GM18507 (cell line): ENCODE measurements at places on chromosomes 12 and 14.

GRCh38 chr14:20429801-20430669 is 5.9 kb downstream of the KLHL33 start:
- DNase-seq: no peak

GRCh38 chr14:103086771-103087342 is 2.8 kb downstream of the LBHD2 start:
- no peak for DNase-seq

GRCh38 chr14:51298895-51299294 is 58.8 kb downstream of the TMX1 start:
- no peak for DNase-seq

DNA sequence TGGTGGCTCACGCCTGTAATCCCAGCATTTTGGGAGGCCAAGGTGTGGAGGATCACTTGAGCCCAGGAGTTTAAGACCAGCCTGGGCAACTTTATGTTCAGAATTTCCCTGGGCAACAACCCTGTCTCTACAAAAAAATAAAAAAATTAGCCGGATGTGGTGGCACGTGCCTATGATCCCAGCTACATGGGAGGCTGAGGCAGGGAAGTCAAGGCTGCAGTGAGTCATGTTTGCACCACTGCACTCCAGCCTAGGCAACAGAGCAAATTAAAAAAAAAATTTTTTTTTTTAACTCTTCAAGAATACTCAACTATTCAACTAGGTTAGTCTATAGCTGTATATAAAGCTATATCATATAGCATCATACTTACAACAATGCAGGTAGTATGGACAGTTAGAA is 113.0 kb downstream of the RALGAPA1 start:
- no peak for DNase-seq

GRCh38 chr12:47881826-47882427 is 22.9 kb downstream of the VDR start:
- no peak for DNase-seq

DNA sequence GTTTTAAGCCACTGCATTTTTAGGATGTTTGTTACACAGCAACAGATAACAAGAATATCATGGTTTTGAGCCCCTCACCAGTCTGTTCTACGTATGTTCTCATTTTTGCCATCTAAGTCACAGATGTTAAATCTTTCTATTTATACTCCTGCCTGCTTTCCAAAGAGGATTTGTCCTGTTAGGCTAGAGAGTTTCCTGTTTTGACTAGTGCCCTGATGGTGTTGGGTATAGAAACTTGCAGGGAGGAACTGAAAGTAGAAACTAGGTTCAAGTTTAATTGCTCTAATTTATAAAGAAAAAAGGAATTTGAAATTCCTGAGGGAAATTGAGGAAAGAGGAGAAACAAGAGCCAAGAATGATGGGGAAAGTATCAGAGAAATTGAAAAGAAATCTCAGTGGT is 74.4 kb upstream of the COCH start:
- DNase-seq: no peak

GRCh38 chr12:24723759-24724158 is 225.1 kb downstream of the BCAT1 start:
- DNase-seq: no peak

DNA sequence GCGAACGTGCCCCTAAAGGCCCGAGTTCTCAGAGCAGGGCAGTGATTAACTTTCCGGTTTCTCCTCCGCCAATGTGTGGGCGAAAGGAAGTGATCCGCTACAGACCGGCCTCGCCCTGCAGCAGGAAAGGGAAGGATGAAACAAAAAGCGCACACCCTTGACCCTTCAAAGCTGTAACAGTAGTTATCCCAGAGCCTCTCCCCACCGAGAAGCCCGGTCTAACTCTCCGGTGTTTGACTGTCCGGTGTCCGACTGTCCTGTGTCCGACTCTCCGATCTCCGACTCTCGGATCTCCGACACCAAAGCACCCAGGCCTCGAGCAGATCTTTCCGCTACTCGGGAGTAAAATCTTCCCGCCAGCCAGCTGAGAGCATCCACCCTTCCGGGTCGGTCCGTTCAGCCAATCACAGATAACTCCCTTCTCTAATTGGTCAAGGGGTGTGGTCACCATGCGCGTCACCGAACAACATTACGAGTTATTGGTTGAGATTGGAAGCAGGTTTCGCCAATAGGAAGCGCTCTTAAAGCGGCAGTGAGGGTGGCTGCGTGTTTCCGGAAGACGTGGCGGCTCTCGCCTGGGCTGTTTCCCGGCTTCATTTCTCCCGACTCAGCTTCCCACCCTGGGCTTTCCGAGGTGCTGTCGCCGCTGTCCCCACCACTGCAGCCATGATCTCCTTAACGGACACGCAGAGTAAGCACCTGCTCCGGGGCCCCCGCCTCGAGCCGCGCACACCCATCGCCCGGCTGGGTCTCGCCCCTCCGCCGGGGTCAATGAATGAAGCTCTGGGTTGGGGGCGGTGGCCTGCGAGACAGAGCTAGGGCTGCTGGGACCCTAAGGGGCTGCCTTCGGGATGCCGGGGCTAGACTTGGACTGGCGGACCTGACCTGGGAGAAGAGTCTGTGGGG is at the start of the genes GOLT1B and RECQL:
Gene GOLT1B, plus strand, starts transcription at position 532 of the 906 bp plus-strand sequence. Its CDS starts 135 bp downstream, at position 667.
Gene RECQL, minus strand, starts transcription at position 378 of the 906 bp plus-strand sequence. CDS start 2,065 bp downstream, outside the sequence.
- peak; percentile 81 for DNase-seq

DNA sequence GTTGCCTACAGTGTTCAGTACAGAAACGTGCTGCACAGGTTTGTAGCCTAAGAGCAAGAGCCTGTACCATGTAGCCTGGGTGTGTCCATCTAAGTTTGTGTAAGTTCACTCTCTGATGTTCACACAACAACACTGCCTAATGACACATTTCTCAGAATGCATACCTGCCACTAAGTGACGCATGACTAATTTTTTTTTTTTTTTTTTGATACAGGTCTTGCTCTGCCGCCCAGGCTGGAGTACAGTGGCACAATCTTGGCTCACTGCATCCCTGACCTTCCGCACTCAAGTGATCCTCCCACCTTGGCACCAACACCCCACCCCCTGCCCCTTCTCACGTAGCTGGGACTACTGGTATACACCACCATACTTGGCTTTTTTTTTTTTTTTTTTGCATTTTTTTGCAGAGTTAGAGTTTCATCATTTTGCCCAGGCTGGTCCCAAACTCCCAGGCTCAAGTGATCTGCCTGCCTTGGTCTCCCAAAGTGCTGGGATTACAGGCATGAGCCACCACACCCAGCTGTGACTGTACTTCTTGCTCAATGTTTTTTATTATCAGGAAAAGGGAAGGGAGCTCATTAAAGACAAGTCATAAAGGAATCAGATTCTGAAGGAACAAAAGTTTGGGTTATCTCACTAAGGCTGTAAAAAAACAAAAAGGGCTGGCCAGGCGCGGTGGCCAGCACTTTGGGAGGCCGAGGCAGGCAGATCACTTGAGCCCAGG is 10.0 kb upstream of the CDC42BPB start:
- DNase-seq: no peak

DNA sequence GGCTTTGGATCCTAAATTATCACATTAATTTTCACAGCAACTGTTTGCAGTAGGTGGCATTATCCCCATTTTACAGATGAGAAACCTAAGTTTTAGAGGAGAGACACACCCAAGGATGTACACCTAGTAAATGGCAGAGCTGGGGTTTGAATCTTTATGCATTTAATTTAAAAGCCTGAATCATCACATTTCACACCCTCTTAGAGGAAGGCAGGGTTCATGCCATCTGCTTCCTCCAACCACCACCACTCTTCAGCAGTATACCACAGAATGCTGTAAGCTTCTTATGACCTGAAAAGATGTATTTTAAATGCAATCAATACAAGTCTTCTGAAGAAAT is 90.3 kb downstream of the CRADD start:
- DNase-seq: no peak

DNA sequence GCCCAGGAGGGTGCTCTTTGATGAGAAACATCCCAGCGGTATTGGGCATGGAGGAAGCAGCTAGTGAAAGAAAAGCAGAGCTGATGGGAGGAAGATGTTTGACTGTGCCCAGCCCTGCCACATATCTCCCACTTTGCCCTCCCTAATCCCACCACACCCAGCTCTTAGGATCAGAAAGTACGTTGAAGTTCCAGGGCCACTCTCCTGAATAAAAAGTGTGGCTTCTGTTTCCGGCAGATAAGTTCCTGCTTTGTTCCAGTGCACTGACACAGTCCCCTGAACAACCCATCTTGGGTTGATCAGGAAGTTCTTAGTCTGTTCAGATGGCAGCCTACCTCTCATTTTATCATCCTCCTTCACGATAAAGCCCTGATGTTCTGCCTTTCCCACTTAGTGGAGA is 16.5 kb downstream of the TPCN1 start:
- no peak for DNase-seq

- no peak for DNase-seq
Observed at GRCh38 chr12:8844665-8845064, 22.2 kb downstream of the A2ML1 start.

DNA sequence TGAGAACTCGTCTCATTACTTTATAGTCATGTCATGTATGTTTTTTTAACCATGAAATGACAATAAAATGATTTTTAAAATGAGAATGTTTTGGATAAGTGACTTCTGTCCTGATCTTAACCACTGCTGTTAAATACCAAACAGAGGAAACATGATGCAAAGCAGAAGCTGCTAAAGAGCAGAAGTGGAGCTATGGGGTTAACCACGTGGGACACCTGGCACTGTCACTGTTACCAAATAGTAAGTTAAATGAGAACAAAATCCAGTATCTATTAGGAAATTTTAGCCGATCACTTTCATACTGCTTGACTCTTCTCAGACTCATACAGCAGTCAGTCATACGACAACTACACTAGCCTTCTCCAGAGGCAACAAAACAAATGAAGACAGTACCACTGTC is 82.4 kb downstream of the SCAF11 start:
- no peak for DNase-seq

GRCh38 chr12:99658671-99659349 is 11.3 kb downstream of the GARIN6 start:
- no peak for DNase-seq

DNA sequence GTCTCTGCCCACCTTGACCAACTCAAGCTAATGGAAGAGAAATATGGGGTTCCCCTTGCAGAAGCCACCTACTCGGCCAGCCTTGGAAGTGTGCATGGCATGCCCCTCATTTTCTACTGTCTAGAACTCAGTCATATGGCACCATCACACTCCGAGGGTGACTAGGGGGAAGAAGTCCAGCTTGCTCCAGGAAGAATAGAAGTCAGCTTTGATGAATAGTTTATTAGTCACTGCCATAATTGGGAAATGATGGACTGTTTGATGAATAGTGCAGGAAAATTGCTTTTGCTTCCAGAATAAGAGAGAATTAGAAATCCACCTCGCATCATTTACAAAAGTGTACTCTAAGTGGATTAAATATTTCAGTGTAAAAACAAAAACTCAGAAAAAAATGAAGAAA is 1030.6 kb downstream of the VRK1 start:
- no peak for DNase-seq

- no peak for DNase-seq
Observed at GRCh38 chr14:73055251-73055650, 3.1 kb upstream of the RBM25 start.

DNA sequence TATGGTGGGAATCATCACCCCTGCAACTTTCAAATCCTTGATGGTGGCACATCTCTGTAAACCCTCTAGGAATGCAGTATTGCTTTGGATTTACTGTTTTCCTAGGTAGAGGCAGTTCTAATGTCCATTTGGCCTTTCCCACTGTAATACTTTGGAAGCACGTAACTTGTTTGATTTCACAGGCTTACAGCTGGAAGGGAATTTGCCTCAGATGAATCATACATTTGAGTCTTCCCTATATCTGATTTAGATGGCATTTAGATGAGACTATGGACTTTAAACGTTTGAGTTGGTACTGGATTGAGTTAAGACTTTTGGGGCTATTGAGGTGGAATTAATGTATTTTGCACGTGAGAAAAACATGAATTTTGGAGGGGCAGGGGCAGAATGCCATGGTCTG is 35.9 kb downstream of the DAAM1 start:
- DNase-seq: no peak

- DNase-seq: peak; percentile 69
Observed at GRCh38 chr12:124391340-124392261, 96.7 kb downstream of the RFLNA start.

GRCh38 chr12:92143686-92144630 is 1.7 kb downstream of the BTG1 start:
- DNase-seq: no peak

GRCh38 chr12:95412482-95413311 is 61.3 kb upstream of the METAP2 start:
- no peak for DNase-seq

DNA sequence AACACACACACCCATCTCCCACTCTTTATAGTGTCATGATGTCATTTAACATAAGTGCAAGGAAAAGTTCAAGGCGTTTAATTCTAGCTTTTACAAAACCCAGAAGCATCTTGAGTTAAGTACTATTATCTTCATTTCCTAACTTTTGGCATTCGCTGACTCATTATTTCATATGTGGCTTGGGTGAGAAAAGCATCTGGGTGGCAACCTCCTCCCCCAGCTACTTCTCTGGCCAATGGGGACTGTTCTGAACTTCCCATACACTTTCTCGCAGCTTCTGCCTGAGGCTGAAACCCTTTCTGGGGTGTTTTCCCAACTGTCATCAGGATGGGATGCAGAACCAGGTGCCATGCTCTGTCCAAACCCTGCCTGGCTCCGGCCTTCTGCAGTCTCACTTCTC is 2.8 kb upstream of the MARK3 start:
- DNase-seq: no peak

- DNase-seq: no peak
Observed at GRCh38 chr14:54189748-54190354, 207.0 kb upstream of the CDKN3 start.

GRCh38 chr12:92987362-92987761 is 58.3 kb upstream of the EEA1 start:
- no peak for DNase-seq

DNA sequence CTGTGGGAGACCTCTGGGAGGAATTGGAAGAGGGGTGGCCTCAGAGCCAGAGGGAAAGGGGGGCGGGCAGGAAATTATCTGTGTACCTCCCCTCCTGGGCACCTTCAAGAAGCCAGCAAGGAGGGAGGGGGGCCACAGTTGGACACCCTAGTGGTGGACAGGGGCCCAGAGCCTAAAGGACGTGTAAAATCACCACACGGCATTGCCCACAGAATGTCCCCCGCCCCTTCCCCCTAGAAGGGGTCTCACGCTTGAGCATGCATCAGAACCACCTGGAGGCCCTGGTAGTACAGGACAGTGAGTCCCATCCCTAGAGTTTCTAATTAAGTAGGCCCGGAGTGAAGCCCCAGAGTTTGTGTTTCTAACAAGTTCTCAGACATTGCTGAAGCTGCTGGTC is 8.2 kb downstream of the ENDOU start:
- no peak for DNase-seq
